ENCODE measurements at places on chromosomes 3 and 15.

GRCh38 chr3:48966876-48967361, 23.1 kb upstream of the P4HTM start:
- DNase-seq = no peak

DNA sequence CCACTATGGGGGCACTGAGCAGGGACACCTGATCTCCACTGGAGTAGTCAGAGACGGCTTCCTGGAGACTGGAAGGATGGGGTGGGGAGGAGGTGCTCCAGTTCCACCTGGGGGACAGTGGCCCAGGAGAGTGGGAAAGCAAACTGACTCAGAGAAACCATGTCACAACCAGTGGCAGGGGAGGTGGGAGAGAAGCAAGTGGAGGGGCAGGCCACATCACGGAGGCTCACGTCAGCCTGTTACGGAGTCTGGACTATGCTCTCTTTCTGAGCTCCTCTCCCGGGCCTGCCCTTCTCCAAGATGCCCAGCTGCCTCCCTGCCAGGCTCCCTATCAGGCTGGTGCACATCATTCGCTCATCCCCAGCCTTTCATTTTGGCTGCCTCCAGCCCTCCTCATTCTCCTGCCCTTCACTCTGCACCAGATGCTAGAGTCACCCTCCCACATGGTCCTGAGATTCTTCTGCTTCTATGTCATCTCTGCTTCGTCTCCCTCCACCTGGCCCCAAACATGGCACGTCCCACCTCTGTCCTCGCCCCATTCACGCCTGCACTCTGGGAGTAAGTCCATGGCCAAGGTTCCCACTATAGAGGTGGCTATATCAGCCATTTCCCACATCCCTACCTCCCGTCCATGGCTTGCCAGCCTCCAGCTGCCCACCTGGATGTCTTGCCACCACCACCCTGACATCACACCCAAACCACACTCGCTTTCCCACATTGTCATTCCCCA, 100.3 kb downstream of the ADCY5 start:
- DNase-seq = no peak

DNA sequence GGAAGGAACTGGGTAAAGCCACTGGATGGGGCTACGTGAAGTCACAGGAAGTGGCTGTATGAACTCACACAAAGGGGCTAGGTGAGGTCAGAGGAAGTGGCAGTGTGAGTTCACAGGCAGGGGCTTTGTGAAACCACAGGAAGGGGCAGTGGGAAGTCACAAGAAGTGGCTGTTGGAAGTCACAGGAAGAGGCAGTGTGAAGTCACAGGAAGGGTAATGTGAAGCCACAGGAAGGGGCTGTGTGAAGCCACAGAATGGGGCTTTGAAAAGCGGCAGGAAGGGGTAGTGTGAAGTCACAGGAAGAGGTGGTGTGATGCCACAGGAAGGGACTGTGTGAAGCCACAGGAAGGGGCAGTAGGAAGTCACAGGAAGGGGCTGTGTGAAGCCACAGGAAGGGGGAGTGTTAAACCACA, 34.6 kb downstream of the GASK1A start:
- DNase-seq = no peak

DNA sequence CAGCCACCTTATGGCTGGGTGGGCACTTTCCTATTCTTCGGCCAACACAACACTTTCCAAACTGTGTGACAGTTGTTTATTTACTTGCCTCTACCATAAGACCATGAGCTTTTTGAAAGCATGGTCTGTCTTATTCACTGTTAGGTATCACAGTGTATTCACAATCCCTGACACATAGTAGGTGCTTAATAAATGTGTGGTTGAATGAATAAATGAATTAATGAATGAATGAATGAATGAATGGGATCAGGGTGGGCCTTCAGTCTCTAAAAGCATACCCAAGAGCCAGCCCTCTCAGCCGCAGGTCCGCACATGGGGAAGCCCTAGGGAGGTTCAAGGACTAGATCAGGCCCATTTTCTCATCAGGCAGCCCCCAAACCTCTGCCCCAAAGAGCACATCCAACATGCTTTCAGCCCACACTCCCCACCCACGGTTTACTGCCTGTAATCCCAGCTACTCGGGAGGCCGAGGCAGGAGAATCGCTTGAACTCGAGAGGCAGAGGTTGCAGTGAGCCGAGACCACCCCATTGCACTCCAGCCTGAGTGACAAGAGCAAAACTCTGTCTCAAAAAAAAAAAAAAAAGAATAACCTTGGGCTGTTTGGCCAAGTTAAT, 95.9 kb downstream of the LIPC start:
- no peak for DNase-seq

DNA sequence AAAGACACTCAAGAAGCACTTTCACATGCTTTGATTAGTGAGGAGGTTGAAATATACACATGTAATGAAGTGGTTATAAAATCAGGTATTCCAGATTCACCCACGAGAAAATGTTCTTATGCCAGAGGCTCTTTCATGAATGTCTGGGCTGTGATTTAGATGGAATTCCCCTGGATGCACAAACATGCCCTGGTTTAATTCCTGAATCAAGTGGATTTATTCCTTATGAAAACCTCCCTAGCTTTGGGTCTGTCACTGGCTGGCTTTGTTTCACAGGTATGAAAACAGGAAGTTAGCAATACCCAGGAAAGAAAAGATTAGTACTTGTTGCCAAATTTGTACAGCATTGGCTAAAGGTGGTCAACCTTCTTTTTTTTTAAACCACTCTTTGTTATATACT, 1123.0 kb downstream of the ROBO1 start:
- DNase-seq = no peak

DNA sequence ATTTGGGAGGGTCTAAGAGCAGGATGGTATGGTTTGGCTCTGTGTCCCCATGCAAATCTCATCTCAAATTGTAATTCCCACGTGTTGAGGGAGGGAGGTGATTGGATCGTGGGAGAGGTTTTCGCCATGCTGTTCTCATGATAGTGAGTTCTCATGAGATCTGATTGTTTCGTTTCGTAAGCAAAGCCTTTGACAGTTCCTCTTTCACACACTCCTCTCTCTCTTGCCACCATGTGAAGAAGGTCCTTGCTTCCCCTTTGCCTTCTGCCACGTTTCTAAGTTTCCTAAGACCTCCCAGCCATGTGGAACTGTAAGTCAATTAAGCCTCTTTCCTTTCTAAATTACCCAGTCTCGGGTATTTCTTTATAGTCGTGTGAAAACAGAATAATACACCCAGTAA, 553.7 kb downstream of the TAFA4 start:
- DNase-seq = no peak

DNA sequence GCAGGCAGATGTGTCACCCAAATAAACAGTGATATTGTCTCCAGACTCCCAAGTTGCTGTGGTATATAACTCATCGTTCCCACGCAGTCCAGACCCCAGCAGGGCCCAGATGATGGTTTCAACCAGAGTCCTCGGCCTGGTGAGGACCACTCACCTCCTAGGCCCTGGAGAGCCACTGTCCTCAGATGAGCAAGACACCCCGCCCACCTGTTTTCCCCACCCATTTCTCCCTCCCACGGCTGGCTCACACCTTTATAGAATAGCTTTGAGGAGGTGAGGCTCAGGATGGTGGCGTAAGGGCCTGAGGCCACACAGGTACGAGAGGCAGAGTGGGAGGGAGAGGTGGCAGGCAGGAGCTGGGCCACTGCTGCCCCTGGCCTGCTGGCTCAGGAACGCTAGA, 7.5 kb downstream of the MESP1 start:
- DNase-seq = no peak
